Muscle of leg (tissue), 16 donors: ENCODE measurements at places on chromosomes 3 and 15. TPM values are rescaled to one million over a fixed set of nuclear protein-coding genes. Genes with fewer than 3 reads are reported as not detected.

FANCD2OS gene
- not detected for total RNA-seq

MITF gene
- 9.6 TPM for total RNA-seq

DNA sequence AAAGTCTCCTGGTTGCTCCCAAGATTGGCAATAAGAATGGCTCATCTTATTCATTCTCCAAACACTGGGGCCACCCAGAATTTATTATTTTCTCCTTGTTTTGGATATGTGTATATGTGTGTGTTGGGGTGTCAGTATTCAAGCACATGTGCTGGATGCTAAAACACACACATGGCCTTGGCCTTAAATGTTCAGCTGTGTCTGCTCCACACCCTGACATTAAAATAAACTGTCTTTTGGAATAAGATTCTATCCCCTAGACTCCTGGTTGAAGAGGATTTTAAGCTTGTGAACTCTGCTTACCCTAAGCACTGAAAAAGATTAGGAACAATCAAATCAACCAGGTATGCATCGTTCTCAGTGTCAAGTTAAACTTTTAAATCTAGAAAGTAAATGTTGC is 382.9 kb upstream of the MCTP2 start:
- H3K36me3 ChIP-seq = no peaks in the 10 kb centered on the region
- peak; percentile 90 for DNase-seq
- H3K27ac ChIP-seq = no peak overlapping the region
- no peaks in the 10 kb centered on the region for H3K27me3 ChIP-seq
- no peak overlapping the region for H3K4me3 ChIP-seq
- H3K4me1 ChIP-seq = peaks cover 5% of the 10 kb centered on the region

DNA sequence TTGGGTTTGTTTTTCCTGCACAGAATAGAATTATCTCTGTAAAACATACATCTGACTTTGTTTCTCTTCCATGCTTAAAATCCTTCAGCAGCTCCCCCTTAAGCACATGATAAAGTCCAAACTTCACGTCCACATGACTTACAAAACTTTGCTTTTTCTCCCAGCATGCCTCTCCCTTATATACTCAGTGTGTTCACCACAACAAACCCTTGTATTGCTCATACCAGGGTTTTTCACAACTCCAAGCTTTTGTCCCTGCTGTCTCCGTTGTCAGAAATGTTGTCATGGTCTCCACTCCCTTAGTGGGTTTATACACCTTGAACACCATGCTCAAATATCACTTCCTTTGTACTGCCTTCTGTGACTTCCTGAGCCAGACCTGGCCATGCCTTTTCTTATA is 91.1 kb upstream of the MITF start:
- no peaks in the 10 kb centered on the region for H3K27me3 ChIP-seq
- peaks cover 4% of the 10 kb centered on the region for H3K4me1 ChIP-seq
- no peak overlapping the region for H3K4me3 ChIP-seq
- DNase-seq = no peak
- no peak overlapping the region for H3K27ac ChIP-seq
- H3K36me3 ChIP-seq = no peaks in the 10 kb centered on the region
